ENCODE measurements at places on chromosomes 6 and 20.

GRCh38 chr20:56932575-56933330 is 303.6 kb downstream of the TFAP2C start:
- DNase-seq = no peak

- DNase-seq = no peak
These were observed 28.6 kb downstream of the MBOAT1 start for GRCh38 chr6:20183706-20184105.

DNA sequence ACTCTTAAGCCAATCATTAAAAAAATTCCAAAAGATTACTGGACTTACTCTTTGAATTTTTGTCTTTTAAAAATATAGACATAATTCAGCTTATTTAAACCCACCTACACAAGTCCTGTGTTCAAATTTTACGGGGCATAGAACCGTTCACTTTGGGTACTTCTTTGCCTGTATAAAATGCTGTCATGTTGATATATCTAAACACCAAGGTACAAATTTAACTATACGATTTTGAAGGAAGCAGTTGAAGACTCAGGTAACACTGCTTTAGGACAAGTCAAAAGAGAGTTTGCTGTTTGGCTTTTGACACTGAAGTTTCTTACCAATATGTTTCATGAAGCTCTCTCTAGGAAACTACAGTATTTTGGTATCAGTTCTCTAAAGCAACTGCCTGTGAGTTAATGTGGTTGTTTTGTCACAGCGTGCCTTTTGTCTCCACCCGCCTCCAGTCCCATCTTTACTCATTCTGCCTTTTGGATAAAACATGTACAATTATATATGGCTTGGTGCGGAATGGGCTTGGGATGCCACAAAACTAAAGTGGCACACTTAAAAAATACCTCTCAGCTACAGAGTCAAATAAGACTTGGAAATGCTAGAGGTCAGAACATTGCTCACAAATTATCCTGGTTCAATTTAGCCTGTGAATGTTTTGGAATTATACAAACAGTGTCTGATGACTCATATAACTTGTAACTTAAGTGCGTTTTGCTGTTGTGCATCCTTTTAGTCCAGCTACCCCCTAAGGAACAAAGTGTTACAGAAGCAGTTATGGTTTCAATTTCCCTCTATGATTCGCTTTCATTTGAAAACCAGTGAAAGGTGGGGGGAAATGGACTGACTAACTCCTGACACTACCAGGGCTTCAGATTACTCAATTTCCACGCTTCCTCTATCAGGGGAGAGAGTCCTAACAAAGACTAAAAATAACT is 38.7 kb downstream of the RGS17 start:
- no peak for DNase-seq

GRCh38 chr6:167079853-167080297 is 43.0 kb upstream of the CCR6 start:
- DNase-seq = peak; percentile 28

- no peak for DNase-seq
These were observed 129.0 kb upstream of the TNFAIP3 start for GRCh38 chr6:137737836-137738596.

GRCh38 chr6:19169366-19169765 is 667.8 kb upstream of the ID4 start:
- DNase-seq = no peak

- no peak for DNase-seq
These were observed 109.5 kb upstream of the SMLR1 start for GRCh38 chr6:130717657-130718056.

Measured in activated naive CD4-positive, alpha-beta T cell treated with anti-CD3 and anti-CD28 coated beads, Interleukin-2, amount 10 ng/mL, durations not matched to agents 7 days and 5 days (primary cell).